Aorta (tissue), 5 donors: ENCODE measurements at places on chromosomes 16 and 17.

DNA sequence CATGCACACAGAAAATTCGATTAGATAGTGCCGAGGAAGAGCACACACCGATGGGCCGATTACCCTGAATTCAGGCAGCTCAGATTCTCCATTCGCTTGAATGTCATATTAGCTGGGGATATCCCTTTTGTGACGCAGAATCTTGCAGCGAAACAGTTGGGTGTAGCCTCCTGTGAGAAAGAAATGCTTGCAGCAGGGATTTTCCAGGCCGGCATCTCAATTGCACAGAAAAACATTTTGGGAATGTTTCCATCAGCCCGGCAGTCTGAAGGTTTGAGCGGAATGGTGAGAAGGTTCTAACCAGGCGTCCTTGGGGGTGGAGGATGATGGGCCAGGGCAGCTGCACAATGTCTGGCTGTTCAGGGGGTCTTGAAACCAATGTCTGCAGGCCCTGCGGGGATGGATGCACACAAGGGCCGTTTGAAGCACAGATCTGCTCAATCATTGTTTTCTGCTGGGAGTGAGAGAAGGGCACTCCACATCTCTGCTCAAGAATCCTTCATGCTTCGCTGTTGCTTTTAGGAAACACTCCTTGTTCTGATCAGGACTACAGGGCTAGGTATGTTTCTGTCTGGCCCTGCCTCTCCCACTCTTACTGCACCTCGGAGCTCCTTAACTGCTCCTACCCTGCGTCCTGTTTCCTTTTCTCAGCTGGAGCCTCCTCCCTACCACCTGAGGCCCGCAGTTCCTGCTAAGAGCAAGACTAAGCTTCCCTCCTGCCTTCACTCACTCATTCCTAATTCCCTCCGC, 94.6 kb downstream of the CMIP start:
- DNase-seq: peak; percentile 36

GRCh38 chr17:75557075-75557851, 30.3 kb upstream of the MYO15B start:
- DNase-seq: no peak

- DNase-seq: no peak
Observed at GRCh38 chr17:66438101-66438500, 135.7 kb downstream of the PRKCA start.

DNA sequence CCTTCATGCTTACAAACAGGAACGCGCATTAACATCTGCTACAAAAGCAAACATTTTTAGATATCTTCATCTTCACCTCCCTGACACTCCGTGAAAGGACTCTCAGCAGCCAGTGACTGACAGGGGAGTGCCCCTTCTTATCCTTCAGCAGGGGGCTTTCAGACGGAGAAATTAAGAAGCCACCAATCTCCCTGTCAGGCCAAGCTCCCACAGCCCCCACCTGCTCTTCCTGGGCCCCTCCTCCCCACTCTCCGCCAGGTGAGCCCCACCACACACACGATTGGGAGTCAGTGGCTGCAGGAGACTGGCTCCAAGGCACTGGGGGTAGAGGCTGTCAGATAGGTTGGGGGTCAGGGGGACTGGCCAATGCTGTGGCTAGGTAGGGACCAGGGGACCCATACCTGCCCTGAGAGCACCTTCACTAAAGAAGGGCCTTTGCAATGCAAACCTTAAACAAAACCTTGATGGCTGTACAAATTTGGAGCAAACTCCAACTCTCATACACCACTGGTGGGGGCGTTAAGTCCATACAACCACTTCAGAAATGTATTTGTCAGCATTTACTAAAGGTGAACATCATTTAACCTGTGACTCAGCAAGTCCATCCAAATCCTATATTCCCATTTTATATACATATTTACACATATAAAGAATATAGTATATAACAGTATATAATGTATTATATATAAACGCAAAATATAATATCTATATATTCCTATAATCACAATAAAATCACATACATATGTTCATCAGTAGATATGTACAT, 232.2 kb downstream of the ZNF423 start:
- no peak for DNase-seq

- DNase-seq: no peak
Observed at GRCh38 chr16:71479420-71479819, 9.7 kb downstream of the ZNF19 start.

- no peak for DNase-seq
Observed at GRCh38 chr17:29495011-29495410, 71.8 kb downstream of the ABHD15 start.

DNA sequence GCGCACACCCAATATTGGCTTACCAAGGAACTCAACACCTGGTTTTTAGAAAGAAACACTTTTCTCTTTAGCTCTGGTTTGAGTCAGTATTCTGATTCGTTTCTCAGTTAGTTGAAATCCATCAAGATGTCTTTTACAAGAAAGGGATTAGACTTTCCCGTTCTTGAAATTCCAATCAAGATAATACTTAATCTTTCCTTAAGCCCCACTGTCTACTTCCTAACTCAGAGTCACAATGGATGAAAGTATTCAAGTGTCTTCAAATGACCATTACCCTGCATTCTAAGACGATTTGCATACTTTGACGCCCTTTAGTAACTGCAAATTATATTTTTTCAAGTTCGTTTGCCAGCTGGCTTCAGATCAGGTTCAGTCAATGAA, 189.8 kb downstream of the USP22 start:
- no peak for DNase-seq

- DNase-seq: no peak
Observed at GRCh38 chr17:63675231-63675606, 24.7 kb downstream of the LIMD2 start.

GRCh38 chr16:12685806-12686205, 117.9 kb downstream of the CPPED1 start:
- peak; percentile 61 for DNase-seq

GRCh38 chr16:56856876-56857447, 8.0 kb upstream of the SLC12A3 start:
- no peak for DNase-seq
